ENCODE measurements at places on chromosomes 2 and 18. TPM values are rescaled to one million over a fixed set of nuclear protein-coding genes. Genes with fewer than 3 reads are reported as not detected.

Gene SULT1C2
- not detected for polyA plus RNA-seq

Gene DYNC1I2
- 154 TPM for polyA plus RNA-seq

Gene LAMA3
- polyA plus RNA-seq: 1.8 TPM

Gene NEURL3
- polyA plus RNA-seq: not detected

Gene TBR1
- 9.4 TPM for polyA plus RNA-seq

Gene GCG
- not detected for polyA plus RNA-seq

Gene SIX3
- polyA plus RNA-seq: 30.9 TPM

Gene AGXT
- polyA plus RNA-seq: 1.1 TPM

Gene NT5DC4
- not detected for polyA plus RNA-seq

Gene BUB1
- 22.4 TPM for polyA plus RNA-seq

Gene C2orf42
- polyA plus RNA-seq: 8.6 TPM

Gene UGT1A8
- polyA plus RNA-seq: not detected

Gene RAD51AP2
- not detected for polyA plus RNA-seq

Gene OTOF
- polyA plus RNA-seq: 0.17 TPM

Gene ABCG5
- polyA plus RNA-seq: not detected

Gene EMILIN1
- polyA plus RNA-seq: 6.2 TPM

Gene ERLEC1
- 16.8 TPM for polyA plus RNA-seq

Gene KCNG3
- 0.41 TPM for polyA plus RNA-seq

Gene LOXHD1
- not detected for polyA plus RNA-seq

Gene TEX44
- polyA plus RNA-seq: not detected

Gene GNLY
- polyA plus RNA-seq: 4.5 TPM

Gene DHRS9
- 0.44 TPM for polyA plus RNA-seq

Gene TYW5
- polyA plus RNA-seq: 1.2 TPM

Gene SCTR
- not detected for polyA plus RNA-seq

Gene COBLL1
- 4.3 TPM for polyA plus RNA-seq

Gene NYAP2
- 0.20 TPM for polyA plus RNA-seq

Gene VSNL1
- polyA plus RNA-seq: 124 TPM

Gene MEP1B
- polyA plus RNA-seq: not detected

Gene MRO
- 7.2 TPM for polyA plus RNA-seq
